CD4-positive, alpha-beta T cell treated with Interleukin-17A for 1 hour (primary cell): ENCODE measurements at places on chromosomes 16 and 17.
A peak's percentile ranks its signal among the peaks of the same experiment; 100 is the strongest.

- no peak for DNase-seq
These were observed 8.1 kb upstream of the FADS6 start for GRCh38 chr17:74901353-74902135.

DNA sequence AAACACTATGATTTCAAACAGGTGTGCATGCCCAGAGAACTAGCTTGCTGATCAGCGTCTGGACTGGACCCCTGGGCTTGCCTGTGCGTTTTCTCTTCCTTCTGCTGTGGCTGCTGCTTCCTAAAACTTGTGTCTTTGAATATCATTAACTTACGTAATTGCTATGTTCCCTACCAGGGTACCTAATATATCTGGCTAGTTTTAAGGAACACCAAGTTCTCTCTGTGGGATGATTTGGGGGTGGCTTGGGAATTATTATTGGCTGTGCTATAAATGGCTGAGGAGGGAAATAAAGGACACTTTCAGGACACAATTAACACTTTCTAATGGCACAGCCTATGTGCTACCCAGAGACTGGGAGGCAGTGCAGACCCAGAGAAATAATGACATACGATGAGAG, 606.0 kb upstream of the RBFOX1 start:
- DNase-seq: no peak

DNA sequence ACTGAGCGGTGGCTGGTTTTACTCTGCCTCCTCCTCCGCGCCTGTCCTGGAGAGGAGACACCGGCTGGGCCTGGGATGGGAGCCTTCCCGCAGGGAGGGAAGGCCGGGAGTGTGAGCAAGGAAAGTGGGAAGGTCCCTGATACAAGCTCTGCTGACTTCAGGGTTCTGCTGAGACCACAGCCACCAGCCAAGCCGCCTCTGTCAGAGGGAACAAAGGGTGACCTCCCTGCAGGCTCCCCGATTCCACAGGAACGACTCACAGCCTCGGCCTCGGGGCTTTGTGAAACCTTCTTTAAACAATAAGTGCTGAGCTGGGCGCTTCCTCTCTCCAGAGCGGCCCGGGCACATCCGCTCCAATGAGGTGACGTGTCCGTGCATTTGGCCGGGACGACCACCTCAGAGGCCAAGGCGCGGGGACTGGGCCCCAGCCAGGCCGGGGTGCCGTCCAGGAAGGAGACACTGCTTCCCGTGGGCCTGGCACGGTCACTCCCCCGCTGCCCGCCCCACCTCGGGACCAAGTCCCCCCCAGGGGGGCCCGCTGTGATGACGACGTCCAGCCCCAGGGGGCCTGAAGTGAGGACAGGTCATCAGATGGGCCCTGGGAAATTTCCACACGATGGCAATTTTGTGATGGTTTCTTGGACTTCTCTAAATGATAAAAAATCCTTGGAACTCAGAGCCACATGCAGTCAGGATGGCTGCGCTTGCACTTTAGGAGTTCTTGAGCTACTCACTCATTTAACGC, 11.8 kb upstream of the CIBAR2 start:
- no peak for DNase-seq

- no peak for DNase-seq
These were observed 13.9 kb downstream of the GNGT2 start for GRCh38 chr17:49196520-49196919.

DNA sequence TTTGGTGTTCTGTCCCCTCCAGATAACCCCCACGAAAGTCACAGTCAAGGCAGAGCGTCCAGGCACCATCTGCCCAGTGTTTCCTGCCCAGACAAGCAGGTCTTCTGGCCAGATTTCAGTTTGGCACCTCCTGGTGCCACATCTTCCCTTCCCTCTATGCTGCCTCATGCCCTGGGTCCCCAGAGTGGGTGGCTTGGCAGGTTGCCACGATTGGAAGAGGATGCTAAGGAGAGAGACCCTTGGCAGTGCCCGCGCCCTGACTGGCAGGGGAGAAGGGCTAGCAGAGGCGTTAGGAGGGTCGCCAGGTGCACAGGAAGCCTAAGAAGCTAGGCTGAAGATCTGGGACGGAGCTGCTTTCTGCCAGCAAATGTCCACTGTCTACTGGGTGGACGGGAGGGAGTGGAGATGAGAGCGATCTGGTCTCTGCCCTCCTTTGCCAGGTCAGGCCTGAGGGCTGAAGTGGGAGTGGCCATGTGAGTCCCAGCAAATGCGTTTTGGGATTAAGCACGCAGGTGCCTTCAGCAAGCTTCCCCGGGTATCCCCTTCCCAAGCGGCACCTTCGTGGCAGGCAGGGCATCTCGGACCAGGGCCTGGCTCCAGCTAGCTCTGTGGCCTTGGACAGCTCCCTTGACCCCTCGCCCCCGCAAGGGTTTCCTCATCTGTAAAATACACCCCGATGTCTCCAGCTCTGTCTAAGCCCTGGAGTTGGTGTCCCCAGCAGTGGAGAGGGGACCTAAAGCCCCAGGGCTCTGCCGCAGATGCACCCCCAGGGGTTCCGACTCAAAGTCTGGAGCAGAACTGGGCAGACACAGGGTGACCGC, 13.4 kb upstream of the CD300A start:
- DNase-seq: no peak

DNA sequence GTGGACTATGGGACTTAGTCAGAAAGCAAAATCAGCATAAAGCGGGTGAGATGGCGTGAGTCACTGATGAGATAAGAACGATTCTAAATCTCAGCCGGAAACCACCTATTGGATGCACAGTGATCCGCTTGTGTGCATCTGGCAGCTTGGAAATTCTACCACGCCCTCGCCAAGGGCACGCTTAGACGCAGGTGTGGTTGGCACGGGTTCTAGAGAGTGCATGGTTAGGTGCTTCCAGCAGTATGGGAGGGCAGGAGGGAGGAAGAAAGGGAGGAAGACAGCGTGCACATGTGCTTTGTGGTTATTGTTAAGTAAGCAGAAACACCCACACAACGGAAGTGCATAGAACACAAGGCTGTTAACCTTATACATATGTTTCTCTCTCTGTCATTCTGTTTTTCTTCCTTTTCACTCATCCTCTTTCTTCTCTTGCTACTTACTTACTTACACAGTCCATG, 374.0 kb upstream of the ASIC2 start:
- DNase-seq: peak; percentile 20

- no peak for DNase-seq
These were observed 35.7 kb downstream of the MYH13 start for GRCh38 chr17:10337136-10337535.

DNA sequence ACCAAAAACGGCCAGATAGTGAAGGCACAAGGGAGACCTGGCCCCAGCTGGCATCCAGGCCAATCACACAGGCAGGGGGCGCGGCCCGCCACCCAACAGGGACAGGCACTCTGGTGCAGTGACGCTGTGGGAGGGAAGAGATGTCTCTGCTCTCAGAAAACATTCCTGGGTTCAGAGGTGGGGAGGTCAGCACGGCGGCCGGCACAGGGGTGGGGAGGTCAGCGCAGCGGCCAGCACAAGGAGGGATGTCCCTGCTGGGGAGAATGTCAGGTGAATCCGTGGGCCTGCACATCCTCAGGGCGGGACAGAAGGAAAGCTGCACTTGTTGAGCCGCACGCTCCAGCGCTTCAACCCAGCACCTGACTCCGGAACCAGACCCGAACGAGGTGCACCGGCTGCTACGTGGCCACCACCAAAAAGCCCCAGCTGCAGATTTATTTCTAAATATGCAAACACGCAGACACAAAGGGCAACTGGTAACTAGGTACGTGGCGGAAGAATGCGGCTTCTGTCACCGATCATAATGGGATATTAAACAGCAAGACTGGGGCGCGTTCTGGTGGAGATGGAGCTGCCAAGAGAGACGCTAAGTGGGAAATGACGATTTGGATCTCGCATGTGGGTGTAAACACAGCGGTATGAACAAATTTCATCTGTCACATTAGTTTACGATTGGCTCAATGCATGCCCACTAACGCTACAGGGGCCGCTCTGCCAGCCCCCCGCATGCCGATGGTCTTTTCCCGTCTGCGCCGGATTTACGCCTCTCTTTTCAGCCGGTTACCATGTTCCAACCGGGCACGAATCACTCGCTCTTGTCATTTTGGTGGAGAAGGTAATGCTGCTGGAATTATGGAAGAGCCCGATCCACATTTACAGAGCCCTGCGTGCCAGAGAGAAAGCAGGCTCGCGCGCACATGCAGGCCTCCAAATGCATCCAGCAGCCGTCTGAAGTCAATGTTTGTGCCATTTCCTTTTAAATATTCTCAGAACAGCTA, 15.5 kb downstream of the SLC38A10 start:
- DNase-seq: no peak

DNA sequence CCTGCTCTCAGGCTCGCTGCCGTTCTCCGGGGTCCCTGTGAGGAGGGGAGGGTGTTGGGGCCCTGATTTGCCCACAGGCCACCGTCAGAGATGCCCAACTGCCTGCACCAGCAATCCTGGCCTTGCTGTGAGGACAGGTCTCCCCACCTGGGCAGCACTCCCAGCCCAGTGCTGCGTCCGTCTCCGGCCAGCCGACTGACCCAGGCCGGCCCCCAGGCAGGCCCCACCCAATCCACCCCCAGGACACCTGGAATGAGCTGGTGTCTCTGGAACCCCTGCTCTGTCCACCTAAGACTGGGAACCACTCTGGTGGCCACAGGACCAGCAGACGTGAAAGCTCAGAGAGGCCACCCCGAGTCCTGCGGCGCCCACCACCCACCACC, 20.1 kb downstream of the PKD1 start:
- DNase-seq: no peak

- no peak for DNase-seq
These were observed 226.1 kb downstream of the C16orf78 start for GRCh38 chr16:49599704-49600103.

DNA sequence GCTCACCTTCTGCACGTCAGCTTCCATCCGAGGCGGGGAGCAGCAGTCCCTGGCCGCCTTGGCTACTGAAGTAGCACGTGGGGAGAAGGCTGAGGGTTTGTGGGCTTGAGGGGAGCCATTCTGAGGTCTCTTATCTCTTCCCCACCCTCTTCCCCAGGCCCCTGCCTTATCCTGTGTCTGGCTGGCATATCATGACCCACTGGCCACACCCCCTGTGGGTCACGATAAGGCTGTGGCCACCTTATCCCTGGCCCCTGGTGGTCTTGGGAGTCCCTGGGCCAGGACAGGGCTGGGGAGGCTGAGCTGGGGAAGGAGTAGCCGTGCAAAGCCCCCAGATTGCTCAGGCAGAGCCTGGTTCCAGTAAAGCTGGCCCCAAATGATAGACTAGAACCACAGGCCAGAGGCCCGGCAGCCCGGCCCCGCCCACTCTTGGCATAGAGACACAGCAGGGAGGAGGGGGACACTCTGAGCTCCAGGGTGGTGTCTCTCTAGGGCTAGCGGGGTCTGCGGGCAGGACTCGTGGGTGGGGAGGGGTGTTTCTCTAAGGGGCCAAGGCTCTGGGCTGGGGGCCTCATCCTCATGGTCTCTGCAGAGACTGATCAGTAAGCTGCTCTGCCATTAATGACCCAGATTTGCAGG, 7.6 kb downstream of the SPNS2 start:
- no peak for DNase-seq

- DNase-seq: no peak
These were observed 221.0 kb downstream of the UTP18 start for GRCh38 chr17:51481370-51481769.

DNA sequence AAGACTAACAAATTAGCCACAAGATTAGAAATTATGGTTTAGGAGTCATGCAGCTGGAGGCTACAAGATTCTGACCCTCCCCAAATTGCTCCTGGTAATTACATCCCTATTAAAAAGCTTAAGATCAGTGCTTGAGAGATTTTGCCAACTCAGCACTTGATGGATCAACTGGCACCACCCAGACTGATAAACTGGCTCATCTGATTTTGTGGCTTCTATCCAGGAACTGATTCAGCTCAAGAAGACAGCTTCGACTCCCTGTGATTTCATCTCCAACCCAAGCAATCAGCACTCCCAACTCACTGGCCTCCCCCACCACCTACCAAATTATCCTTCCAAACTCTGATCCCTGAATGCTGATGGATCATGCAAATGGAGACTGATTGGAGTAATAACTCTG, 94.8 kb downstream of the TNFRSF13B start:
- no peak for DNase-seq

- DNase-seq: no peak
These were observed 262.7 kb downstream of the SNX29 start for GRCh38 chr16:12239226-12239625.

DNA sequence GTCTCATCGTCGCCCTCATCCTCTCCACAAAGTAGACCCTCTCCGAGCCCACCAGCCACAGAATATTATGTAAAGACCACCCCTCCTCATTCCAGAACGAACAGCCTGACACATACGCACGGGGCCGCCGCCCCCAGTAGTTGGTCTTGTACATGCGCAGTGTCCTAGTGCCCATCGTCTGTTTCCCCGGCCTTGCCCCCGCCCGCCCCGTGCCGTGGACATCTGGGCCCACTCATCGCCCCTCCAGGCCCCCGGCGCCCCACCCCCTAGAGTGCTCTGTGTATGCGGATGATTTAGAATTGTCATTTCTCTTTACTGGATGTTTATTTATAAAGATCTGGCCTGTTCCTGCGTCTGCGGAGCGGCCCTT, 475 bp upstream of the AMDHD2 start:
- DNase-seq: no peak

DNA sequence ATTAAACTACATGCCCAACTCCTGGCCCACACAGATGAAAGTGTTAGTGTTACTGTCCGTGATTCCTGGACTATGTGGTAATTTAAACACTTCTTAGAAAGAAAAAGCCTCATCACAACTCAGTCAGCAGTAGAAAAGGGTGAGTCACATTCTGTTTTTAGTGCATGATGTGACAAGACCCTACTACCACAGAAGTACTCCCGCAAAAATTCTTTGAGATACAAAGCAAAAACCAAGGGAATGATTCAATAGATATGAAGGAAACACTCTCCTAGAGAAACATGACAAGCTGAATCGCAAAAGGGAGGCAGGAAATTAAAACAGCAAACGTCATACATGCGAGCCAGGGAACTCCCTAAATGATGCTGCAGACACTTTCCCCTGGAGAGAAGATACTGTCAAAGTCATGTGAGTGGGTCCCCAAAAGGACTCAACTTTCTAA, 14.4 kb downstream of the SNN start:
- DNase-seq: no peak

DNA sequence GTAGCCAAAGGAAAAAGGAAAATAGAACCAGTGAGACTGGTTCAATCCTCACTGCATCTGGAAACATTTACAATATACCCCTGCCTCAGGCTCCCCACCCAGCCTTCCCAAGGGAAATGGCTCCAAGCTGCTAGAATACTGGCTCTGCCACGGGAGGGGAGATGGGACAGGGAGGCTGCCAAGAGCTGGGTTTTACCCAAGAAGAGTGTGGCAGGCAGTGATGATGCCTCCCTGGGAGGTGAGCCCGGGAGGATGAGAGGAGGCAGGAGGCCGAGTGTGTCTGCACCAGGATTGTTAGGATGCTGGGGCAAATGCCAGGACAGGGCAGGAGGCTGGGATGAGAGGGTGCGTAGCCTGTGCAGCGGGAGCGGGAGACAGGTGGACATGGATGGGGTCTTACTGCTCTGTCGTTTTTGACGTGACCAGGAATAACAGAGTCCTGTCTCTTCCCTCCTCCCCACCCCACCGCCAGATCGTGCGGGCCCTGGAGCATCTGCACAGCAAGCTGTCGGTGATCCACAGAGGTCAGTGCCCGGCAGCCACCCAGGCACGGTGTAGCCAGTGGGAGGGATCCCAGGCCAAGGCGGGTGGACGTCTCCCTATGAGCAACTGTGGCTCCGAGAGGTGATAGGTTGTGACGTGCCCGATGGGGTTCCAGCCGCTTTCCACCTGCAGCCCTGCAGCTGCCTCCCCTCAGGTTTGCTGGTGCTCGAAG, 18.4 kb downstream of the MAP2K3 start:
- DNase-seq: no peak

- DNase-seq: no peak
These were observed 37.9 kb downstream of the MAP2K4 start for GRCh38 chr17:12058535-12058934.

GRCh38 chr17:11086646-11087340, 154.2 kb upstream of the SHISA6 start:
- DNase-seq: no peak

GRCh38 chr16:7452090-7452489, 119.4 kb downstream of the RBFOX1 start:
- no peak for DNase-seq
